CD4-positive, alpha-beta memory T cell (primary cell): ENCODE measurements at places on chromosomes 12 and 14.
A peak's percentile ranks its signal among the peaks of the same experiment; 100 is the strongest.

DNA sequence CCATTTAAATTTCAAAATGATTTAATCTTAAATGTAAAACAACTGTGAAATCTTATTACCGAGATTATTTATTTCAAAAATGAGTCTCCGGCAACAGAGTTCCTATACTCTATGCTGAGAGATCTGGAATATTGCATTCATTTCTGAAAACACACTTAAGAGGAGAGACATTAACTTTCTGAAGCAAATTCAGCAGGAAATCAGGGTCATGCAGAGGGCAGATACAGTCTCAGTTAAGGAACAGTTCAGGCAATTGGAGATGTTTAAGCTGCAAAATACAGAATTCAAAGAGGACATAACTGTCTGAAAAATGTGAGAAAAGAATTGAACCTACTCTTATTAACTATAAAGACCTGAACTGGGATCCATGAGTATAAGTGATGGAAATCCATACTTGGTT, 320.7 kb downstream of the PAWR start:
- no peak for DNase-seq

- no peak for DNase-seq
Measured at GRCh38 chr14:29896354-29896821, 31.3 kb downstream of the PRKD1 start.

GRCh38 chr14:65287264-65288131, 125.0 kb upstream of the FUT8 start:
- DNase-seq = peak; percentile 61

GRCh38 chr12:8860165-8860961, 37.9 kb downstream of the A2ML1 start:
- DNase-seq = peak; percentile 24

DNA sequence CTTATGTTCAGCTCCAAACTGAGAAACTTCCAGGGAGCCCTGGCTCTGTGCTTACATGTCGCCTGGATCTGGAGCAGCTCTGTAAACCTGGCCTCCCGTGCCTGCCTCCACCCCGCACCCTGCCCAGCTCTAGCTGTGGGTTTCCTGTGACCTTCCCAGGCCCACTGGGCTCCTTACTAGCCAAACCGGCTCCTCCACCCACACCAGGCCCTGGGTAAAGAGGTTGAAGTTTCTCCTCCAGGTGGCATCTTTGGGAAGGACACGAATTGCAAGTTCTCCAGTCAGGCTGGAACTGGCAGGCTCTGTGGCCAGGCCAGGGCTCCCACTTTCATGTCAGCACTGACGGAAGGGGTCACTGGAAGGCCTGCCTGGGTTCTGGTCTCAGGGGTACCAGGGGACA, 60.9 kb upstream of the ZFP36L1 start:
- DNase-seq = no peak

DNA sequence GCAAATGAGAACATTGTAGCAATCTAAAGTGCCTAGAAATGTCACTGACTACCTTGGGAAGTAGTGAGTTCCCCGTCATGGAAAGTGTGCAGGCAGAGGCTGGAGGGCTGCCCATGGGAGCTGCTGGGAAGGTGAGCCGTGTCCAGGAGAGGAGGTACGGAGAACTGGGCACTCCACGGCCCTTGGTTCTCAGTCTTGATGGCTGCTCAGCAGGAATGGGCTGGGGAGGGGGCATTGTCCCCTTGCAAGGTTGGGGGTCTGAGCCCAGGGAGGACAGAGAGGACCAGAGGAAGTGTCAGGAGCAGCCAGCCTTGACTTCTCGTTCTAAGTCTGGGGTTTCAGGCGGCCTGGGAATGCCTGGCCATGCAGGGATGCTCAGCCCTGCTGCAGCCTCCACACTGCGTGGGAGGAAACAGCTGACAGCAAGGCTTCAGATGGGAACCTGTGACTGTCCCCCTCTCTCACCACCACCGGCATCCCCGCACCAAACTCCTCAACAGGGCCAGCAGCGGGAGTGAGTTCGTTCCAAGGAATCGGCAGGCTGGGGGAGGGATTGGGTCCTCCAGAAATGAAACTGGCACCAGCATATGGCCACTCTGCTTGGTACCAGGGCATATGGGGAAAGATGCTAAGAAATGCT, 140.2 kb downstream of the BCL11B start:
- DNase-seq = no peak

DNA sequence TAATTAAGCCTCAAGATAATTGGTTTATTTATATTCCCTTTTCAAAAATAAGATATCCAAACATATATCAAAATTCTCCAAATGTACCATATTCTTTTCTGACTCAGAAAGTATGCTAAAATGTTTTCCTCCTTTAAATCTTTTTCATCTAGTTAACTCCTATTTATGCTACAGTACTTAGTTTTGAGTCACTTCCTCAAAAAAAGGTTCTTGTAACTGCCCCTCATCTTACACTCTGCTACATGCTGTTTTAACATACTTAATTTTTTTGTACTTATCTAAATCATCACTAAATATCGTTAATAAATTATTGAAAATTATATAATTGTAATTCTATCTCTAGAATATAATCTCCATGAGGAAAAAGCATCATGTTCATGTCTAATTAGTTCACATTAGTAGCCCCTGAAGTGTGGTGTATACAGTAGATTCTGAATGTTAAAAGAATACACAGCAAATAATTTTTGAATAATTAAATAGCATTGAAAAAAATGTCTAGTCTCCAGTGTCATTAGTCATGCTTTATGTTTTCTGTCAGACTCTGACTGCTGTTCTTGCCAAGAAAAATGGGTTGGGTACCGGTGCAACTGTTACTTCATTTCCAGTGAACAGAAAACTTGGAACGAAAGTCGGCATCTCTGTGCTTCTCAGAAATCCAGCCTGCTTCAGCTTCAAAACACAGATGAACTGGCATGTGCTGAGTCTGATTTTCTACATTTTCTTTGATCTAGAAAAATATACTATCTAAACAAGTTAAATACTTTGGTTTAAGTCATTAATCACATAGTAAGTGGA, 3.5 kb downstream of the KLRD1 start:
- no peak for DNase-seq

DNA sequence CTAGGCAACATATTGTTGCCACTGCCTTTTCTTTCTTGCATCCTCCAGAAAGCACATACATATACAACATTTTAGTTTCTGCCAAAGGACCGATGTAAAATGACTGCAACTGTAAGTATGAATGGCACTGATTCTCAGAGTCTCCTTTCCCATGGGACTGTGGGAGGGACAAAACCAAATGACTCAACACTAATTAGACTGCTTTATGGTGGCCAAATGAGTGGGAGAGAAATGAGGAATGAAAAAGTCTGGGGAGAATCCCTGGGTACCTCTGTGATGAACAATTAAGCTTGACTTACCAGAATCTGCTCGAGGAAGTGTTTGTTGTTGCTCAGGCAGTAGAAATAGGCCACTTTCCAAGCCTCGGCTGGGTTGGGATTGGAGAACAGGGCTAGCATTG, 10.1 kb downstream of the ZFYVE26 start:
- DNase-seq = no peak

DNA sequence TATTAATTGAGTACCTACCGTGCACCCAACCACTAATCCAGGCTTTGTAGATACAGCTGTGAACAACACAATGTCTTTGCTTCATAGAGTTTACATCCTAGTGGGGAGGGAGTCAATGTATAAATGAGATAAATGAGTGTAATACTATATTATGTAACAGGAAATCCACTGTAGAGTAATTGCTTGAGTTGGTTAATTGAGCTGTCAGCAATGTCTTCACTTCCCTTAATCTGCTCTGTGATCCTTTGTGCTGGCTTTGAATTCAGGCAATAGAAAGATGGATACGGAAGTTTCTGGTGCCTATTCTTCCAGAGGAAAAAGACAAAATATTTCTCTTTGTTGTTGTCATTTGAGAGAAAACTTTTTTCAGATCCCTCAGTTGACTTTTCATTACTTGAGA, 104.0 kb upstream of the SLC16A7 start:
- DNase-seq = no peak

GRCh38 chr14:58731465-58732293, 93.9 kb downstream of the DACT1 start:
- no peak for DNase-seq

- DNase-seq = peak; percentile 62
Measured at GRCh38 chr14:20855652-20856291, 35.4 kb upstream of the RNASE3 start.

DNA sequence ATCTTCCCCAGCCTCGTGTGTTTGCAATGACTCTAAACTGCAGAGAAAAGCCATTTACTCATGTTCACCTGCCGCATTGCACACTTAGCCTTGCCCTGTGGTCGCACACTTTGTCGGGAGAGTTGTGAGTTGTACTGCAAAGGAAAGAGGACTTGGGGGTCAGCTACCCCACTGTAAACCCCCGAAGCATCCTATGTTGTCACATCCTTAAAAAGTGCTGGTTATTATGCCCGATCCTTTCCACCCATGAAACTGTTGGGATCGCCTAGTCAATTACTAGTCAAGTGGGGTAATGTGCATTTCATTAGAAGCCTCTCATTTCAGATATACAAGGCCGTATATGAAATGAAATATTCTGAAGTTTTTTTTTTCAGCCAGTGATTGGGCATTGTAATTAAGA, 98.2 kb downstream of the SRRM4 start:
- DNase-seq = no peak

DNA sequence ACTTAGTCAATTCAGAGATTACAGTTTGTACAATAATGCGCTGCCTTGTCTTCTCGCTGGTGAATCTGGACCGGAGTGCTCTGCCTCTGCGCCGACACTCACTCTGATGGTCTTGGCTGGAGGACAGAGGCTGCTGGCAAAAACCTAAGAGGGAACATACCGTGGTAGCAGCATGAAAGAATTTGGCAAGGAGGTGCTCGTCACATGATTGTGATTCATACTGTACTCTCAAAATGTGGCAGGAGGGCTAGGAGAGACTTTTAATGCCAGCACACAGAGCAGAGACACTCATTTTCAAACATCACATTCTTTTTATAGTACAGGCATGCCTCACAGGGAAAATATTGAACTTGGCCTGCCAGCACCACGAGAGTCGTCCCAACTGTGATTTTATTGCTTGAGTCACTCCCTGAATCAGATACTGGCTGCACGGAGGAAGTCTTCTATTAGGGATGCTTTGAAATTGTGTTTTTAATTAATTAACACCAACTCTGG, 67.8 kb downstream of the HMGA2 start:
- DNase-seq = no peak

DNA sequence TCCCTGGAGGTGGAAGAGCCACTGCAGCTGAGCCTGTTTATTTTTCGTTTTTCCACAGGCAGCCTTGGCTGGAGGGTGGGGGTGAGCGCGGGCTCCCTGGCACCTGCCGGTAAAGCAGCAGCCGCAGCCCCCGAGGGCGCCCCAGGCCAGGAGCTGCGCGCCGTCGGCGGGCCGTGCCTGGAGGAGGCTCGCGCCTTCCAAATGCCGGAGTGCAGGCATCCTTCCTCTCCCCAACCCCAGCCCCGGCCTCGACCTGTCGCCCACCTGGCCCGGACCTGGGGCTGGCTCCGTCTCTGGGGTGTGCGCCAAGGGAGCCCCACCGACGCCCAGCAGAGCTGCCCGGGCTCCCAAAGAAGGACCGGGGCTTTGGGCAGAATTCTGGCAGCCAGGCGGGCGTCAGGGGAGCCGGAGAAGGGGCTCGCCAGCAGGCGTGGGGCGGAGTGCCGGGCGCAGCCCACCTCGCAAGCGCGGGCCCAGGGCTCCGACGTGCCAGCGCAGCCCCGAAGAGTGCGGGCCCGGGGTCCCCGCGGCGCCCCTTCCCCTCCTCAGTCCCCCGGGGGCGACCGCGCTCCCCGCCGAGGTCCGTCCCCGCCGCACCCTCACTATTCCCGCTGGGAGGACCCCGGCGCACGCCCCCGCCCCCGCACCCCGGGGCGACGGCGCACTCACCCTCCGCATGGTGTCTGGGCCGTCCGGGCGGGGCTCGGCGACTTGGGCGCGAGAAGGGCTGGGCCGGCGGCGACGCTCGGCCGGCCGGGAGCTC, 130.3 kb downstream of the NDUFA12 start:
- DNase-seq = no peak

- no peak for DNase-seq
Measured at GRCh38 chr14:100840286-100841065, 14.6 kb downstream of the MEG3 start.
